GM10248 (cell line): ENCODE measurements at places on chromosomes 3 and 15.
A peak's percentile ranks its signal among the peaks of the same experiment; 100 is the strongest.

DNA sequence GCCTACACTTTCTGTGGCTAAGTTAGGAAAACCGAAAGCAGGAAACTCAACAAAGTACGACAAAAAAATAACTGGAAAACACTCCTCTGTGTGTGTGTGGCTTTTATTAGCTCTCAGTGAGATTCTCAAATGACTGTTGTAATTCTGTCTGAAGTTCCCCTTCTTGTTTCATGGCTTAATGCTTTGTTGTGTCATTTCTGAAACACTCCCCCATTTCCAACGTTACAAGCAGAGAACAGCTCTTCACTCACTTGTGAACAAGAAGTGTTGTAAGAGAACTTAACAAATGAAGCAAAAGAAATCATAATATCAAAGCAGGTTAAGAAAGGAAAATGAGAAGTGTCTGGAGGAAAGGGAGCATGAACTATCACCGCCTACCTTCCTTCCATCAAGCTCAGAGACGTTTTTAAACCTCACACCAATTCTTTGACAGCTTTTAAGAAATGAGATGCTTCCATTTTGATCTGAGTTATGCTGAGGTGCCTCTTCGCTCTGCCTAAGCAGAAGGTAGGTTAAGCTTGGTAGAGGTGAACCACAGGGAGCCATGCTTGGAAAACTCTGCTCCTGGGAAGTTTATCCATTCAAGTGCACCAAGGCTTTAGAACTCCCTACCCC lies 12.4 kb upstream of the SEC62 start:
- DNase-seq, result peak; percentile 43

- no peak for DNase-seq
Observed at GRCh38 chr3:22492342-22492741, 710.8 kb upstream of the UBE2E2 start.

- no peak for DNase-seq
Observed at GRCh38 chr15:76916369-76916768, 11.2 kb upstream of the SCAPER start.

- no peak for DNase-seq
Observed at GRCh38 chr3:39149498-39150147, 3.8 kb downstream of the CSRNP1 start.

DNA sequence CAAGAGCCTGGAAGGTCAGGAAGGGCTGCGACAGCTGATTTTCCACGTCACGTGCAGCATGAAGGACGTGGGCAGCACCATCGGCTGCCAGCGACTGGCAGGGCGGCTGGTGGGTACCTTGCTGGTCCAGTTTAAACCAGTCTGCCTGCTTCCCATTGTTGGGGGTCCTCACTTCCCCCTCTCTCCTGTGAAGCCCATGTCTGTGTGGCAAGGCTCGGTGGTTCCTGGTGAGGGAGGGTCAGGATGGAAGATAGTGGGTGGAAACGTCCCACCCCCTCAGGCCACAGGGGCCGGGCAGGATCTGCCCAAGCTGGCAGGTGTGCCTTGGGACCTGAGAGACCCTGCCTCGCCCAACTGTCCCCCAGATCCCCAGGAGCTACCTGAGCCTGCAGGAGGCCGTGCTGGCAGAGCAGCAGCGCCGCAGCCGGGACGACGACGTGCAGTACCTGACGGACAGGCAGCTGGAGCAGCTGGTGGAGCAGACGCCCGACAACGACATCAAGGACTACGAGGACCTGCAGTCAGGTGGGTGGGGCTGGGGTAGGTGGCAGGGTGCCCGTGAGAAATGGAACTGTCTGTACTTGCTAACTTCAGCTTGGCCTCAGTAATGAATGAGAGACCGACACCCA lies 108.2 kb downstream of the LRRK1 start:
- DNase-seq, result no peak
